T-helper 1 cell (primary cell): ENCODE measurements at places on chromosomes 6 and 20.

GRCh38 chr6:50962213-50962759 lies 143.6 kb downstream of the TFAP2B start:
- DNase-seq: no peak

DNA sequence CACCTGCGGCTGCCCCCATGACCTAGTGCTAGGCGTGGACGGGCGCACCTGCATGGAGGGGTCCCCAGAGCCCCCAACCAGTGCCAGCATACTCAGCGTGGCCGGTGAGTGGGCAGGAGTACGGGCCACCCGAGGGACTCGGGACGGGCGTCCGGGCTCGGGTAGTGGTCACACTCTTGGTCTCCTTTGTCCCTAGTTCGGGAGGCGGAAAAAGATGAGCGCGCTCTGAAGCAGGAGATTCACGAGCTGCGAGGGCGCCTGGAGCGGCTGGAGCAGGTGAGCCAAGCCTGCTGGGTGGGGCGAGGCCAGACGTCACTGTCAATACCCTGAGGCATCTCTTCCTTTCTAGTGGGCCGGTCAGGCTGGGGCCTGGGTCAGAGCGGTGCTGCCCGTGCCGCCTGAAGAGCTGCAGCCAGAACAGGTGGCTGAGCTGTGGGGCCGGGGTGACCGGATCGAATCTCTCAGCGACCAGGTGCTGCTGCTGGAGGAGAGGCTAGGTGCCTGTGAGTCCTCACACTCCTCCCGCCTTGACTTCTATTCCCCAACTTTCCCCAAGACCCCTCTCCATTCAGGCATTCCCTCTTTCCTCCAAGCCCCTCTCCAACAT lies 2.9 kb downstream of the EGFL8 start:
- no peak for DNase-seq

DNA sequence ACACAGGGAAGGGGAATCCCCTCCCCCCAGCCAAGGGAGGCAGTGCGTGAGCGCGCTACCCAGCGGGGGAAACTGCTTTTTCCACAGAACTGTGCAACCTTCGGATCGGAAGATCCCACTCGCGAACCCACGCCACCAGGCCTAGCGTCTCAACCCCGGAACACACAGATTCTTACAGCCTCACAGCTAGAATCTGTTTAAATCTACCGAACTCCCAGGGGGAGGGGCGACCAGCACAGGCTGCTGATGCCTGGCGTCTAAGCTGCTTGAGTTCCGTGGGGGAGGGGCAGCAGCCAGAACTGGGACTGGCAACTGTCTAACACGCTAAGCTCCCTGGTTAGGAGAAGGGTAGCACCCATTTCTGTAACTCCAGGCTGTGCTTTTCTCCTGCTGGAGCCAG lies 217.3 kb upstream of the TENT5A start:
- DNase-seq: no peak

- DNase-seq: no peak
These were observed 1.5 kb downstream of the EPM2A start for GRCh38 chr6:145733810-145734209.

- DNase-seq: no peak
These were observed 66.5 kb downstream of the MYLK4 start for GRCh38 chr6:2684103-2684749.

DNA sequence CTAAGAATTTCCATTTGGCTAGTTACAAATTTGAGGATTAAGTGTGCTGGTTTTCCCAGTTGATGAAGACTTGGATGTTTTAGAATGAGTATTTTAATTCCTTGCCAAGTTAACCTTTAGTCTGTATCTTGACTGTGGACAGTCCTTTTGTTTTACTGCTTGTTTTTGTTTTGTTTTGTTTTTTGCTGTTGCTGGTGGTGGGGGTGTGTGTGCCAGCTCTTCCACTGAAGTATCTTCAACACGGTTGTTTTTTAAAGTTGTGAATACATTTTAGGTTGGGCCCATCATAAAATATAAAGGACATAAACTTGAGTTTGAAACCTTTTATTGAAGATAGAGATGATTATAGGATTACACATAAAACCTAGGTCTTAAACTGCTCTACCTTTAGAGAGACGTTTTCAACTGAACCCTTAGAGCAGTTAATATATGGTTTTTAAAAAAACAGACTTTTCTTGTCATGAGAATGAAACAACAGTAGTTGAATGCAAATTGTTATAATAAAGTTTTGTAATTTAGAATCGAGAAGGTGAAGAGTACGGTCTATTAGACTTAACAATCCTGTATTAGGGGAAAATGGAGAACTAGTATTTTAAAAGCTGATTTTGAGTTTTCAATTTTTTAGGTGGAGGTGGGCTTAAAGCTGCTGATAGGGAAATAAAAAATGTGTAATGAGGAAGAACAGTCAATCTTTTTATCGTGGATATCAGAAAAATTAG lies 4.0 kb downstream of the QKI start:
- no peak for DNase-seq

DNA sequence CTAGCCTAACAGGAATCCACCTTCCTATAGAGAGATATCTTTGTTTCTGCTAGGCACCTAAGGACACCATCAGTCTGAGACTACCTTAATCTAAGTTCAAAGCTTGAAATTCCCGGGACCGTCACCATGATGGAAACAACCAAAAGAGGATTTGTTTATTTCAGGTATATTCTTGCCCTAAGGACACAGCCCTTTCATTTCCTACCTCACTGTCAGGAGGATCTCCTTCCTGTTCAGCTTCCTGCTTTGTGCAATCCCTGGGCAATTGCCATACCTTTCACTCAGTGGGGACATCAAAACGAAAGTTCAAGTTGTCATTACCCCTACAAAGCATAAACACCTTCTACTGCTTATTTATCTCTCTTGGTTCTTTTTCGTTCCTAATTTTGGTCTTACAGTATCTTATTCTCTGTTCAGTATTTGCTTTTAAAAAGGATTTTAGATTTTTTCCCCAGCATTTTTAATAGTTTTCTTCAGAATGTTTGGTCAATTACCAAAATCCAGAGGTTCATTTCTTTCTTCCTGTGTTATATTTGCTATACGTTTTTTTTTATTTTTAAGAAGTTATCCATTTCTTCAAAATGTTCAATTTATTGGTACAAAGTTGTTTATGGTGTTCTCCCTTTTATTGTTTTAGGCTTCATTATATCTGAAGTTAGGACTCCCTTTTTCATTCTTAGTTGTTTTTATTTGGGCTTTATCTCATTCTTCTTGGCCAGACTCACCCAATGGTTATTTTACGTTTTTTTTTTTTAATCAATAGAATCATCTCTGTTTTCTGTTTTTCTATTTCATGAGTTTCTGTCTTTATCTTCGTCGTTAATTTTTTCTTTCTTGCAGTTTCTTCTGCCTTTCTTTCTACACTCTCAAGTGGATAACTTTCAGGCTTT lies 13.0 kb upstream of the TBPL1 start:
- DNase-seq: no peak

- DNase-seq: no peak
These were observed 83.7 kb upstream of the ZNF322 start for GRCh38 chr6:26743157-26743821.

- no peak for DNase-seq
These were observed 32.6 kb downstream of the NTSR1 start for GRCh38 chr20:62741191-62741691.

DNA sequence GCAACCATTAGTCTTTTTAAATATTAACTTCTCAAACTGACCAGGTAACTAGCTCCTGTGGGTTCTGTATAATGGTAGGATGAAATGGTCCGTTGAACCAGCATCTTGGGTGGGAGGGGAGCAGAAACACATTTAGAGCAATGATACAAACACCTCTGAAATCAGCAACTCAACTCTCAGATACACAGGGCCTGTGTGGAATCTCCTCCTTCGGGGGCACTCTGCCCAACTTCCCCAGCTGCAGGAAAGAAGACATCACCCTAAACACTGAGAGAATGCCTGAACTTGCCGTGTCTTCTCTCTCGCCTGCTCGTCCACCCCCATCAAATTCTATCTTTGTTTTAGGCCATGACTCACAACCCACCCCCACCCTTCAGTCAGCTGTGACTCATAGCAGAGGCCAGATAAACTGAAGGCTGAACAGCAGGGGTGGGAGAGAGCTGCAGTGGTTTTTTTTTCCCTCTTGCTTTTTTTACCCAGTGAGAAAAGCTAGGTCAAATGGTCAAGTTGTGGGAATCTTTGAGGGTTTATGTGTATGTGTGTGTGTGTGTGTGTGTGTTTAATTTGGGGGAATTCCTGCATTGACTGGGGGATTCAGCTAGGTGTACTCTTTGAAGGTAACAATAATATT lies 593.4 kb upstream of the JAG1 start:
- DNase-seq: no peak

DNA sequence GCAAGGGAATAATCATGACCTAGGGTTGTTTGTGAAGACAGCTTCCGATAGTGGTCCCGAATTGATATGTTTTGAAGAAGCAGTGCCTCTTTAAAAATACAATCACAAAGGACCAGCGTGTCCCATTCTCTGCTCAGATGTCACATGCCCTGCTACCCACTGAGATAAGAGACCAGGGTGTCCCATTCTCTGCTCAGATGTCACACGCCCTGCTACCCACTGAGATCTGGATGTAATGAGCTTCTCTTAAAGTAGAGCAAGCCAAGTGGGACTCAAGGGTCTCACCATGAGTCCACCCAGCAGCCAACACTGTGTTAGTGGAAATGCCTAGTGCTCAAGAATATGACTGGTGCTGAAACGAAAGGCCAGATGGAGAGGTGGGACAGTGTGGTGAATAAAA lies 22.2 kb downstream of the RIN2 start:
- no peak for DNase-seq

DNA sequence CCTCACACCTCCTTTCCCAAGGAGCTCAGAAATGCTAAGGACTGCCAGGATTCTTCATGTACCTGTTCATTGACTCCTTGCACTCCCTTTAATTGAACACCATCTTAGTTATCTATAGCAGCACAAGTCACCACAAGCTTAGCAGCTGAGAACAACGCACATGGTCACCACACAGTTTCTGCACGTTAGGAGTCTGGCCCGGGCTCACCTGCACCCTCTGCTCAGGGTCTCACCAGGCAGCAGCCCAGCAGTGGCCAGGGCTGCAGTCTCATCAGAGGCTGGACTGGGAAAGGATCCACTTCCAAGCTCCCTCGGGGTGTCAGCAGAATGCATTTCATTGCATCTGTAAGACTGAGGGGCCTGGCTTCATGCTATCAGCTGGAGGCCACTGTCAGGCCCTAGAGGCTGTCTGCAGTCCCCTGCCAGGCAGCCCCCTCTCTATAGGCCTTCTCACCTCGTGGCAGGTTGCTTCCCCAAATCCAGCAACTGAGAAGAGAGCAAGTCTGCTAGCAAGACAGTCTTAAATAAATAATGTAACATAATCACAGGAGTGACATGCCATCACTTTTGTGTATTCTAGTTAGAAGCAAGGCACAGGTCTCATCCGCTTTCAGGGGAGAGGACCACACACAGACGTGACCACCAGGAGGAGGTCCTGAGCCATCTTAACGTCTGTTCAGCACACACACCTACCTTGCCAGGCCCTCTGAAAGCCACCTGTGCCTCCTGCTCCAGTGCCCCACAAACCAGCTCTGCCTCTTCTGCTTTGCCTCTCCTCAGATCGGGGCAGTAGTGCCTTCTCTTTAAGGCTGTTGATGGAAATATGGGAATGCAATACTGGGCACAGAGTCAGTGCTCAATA lies 165.2 kb upstream of the CST7 start:
- no peak for DNase-seq
